Stimulated activated CD4-positive, alpha-beta T cell treated with anti-CD3 and anti-CD28 coated beads, Interleukin-1b, Interleukin-23, amount 100 ng/mL, for 1 hour (primary cell): ENCODE measurements at places on chromosomes 11 and 22.

DNA sequence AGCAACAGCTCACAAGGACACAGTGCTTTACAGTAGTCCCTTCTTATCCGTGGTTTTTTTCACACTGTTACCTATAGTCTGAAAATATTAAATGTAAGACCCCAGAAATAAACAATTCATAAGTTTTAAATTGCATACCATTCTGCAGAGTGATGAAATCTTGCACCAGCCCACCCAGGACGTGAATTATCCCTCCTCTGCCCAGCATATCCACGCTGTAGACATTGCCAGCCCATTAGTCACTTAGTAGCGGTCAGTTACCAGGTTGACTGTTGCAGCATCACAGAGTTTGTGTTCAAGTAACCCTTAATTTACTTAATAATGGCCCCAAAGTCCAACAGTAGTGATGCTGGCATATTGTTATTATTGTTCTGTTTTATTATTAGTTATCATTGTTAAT lies 3.6 kb downstream of the CLTCL1 start:
- no peak for DNase-seq

GRCh38 chr11:71990701-71991100 lies 8.0 kb upstream of the IL18BP start:
- DNase-seq: no peak

DNA sequence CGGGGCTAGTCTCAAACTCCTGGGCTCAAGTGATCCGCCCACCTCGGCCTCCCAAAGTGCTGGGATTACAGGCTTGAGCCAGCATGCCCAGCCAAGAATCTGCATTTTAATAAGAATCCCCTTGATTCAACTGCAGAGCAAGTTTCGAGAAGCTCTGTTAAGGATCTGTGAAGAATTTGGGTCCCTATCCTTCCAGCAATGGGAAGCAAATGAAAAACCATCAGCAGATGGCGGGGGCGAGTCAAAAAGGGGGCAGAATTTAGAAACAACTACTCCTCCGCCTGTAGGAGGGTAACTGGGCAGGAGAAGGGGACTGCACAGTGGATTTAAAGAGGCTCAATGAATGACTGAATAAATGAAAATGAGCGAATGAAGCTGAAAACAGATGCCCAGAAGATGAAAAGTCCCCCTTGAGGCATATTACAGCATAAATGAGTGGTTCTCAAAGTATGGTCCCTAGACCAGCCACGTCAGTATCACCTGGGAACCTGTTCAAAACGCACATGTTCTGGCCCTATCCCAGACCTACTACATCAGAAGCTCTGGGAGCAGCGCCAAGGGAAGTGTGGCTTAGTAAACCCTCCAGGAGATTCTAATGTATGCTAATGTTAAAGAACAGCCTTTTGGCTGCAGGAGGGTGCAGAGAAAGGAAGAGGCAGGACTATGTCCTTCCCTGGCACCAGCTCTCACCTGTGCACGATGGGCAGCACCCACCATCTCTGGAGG lies 15.0 kb downstream of the VWCE start:
- DNase-seq: no peak

- DNase-seq: no peak
Measured at GRCh38 chr11:22006901-22007300, 186.0 kb upstream of the ANO5 start.

- DNase-seq: no peak
Measured at GRCh38 chr22:49849161-49850020, 4.3 kb upstream of the ZBED4 start.

- DNase-seq: no peak
Measured at GRCh38 chr22:46703171-46703995, 34.7 kb downstream of the CERK start.

GRCh38 chr11:122162095-122162494 lies 46.1 kb upstream of the BLID start:
- DNase-seq: no peak
